Frontal cortex (tissue), 4 donors: ENCODE measurements at places on chromosomes 3 and 15. TPM values are rescaled to one million over a fixed set of nuclear protein-coding genes. Genes with fewer than 3 reads are reported as not detected.

- no peak for DNase-seq
Observed at GRCh38 chr15:52397118-52397517, 101.5 kb upstream of the MYO5C start.

- no peak for DNase-seq
Observed at GRCh38 chr3:117710501-117710900, 1000.9 kb downstream of the TUSC7 start.

DNA sequence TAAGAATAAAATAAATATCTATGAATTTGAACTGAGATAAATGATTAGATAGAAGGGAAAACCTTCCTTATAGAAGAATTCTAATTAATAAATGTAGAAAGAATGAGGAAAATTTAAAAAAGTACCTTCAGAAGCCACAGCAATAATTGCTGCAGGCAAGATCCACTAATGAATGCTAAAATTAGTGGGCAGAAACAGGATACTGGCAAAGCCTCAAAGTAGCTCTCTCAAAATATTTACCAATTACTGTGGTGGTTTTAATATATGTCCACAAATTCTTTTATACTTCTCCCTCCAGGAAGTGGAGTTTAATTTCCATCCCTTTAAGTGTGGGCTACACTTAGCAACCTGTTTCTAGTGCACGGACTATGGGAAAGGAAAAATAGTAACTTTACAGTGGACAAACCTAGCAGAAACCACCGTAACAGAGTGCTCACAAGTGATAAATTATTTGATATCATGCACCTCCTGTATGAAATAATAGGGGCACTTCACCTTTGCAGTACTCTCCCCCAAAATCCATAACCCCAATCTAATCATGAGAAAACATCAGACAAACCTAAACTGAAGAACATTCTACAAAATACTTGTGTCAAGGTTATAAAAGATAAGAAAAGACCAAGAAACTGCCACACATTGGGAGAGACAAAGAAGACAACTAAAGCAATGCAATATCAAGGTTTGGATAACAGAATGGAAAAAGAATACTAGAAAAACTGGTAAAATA, 6.8 kb downstream of the PEAK1 start:
- no peak for DNase-seq

DNA sequence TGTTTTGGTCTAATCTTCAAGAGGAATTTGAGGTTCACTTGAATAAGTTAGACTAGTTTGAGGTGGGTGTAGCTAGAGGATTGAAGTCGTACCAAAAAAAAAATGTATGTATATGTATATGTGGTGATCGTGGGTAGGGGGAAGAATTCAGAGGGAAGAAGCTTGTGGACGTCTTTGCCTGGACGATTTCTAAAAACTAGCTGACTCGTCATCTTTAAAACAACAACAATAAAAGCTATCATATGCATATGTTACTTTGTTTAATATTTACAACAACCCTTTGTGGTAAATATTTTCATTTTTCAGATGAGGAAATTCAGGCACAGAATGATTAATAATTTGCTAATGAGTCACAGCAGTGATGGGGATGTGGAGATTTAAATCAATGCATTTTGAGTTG, 18.1 kb downstream of the RNF111 start:
- DNase-seq = no peak

DNA sequence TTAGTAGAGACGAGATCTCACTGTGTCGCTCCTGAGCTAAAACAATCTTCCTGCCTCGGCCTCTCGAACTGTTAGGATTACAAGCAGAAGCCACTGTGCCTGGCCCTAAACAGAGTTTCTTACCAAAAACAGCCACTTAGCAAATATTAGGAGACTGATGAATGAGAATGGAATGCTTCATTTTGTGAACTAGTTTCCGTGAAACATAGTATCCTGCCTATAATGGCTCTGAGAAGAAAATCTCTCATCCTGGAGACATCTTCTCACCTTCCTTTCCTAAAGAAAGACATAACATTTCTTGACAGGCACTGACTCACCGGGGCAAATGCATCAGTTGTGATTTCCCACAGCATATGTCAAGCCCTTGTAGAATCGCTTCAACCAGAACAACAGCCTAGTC, 44.9 kb downstream of the GJD2 start:
- DNase-seq = no peak

CYP11A1 gene
- not detected for total RNA-seq

DNA sequence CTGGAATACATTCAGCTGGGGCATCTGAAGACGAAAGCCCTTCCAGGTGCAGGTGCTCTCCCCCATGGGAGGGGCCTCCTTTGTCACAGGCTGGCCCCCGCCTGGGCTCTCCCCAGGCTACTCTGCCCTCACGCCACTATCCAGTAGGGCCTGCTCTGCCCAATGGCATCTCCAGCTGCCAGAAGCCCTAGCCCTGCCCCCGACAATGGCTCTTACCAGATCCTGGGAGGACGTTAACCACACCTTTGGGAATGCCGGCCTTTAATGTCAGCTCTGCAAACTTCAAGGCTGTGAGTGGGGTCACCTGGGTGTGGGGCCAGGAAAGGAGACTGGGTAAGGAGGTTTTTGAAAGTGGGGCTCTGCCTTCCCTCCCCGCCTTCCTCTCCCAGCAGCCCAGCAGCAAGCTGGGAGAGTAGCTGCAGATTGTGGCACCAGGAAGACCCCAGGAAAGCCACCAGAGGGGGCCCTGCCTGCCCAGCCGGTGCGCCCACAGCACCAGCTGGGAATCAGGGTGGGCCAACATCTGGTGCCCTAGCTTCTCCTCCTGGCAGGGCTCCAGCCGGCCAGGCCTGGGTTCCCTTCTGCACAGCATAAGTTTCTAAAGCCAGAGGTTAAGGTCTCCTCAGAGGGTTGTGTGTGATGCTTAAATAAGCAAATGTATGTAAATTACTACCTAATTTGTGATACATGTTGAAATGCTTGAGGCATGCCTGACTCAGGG, 40.4 kb upstream of the SLC41A3 start:
- DNase-seq = no peak

- DNase-seq = no peak
Observed at GRCh38 chr3:4458961-4459360, 8.1 kb downstream of the SUMF1 start.

SHISA5 gene
- total RNA-seq = 81.1 TPM

GRCh38 chr3:8784676-8785435, 15.4 kb upstream of the OXTR start:
- DNase-seq = no peak

GABRG3 gene
- 24.1 TPM for total RNA-seq

DNA sequence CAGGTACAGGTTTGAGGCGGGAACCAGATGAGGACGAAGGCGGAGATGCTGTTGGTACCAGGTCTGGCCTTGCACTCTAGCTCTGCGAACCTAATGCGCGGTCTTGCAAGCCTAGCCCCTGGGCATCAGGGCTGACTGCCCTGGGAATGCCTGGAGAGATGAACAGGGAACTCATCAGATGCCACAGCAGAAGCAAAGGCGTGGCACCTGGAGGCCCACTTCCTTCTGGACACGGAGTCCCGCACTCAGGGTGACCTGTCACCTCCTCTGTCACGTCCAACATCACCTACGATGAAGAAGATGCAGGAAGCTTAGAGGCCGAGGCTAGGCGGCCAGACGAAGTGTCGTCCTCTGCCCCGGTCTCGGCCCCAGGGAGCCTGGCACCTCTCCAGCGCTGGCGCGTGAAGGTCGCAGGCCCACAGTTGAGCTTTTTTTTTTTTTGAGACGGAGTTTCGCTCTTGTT, 9.4 kb downstream of the RPLP1 start:
- no peak for DNase-seq

GRCh38 chr3:57803647-57804081, 47.6 kb downstream of the SLMAP start:
- DNase-seq = peak; percentile 18

CSPG4 gene
- 4.5 TPM for total RNA-seq

LRIG1 gene
- total RNA-seq = 51.8 TPM

DNA sequence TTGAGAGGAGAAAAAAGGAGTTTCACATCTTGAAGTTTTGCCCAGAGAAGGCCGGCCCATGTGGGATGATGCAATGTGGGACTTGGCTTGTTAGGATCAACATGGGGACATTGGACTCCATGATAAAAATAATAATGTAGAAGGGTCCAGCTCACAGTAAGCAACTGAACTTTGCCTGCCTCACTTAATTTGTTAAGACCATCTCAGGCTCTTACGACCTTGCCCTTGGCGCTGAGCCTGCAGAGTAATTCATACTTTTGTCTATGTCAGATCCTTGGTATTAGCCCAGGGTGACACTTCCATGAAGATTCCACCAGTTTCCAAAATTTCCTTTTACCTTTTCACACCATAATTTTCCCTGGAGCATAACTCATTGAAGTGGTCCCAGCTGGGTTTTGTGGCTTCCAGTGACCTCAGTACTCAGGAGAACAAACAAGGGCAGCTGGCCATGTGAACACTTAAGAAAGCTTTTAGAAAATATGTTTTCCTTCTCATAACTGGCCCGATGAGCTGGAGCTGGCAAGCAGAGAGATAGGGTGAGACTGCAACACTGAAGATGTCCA, 315.4 kb upstream of the RASGRP1 start:
- DNase-seq = no peak

DNA sequence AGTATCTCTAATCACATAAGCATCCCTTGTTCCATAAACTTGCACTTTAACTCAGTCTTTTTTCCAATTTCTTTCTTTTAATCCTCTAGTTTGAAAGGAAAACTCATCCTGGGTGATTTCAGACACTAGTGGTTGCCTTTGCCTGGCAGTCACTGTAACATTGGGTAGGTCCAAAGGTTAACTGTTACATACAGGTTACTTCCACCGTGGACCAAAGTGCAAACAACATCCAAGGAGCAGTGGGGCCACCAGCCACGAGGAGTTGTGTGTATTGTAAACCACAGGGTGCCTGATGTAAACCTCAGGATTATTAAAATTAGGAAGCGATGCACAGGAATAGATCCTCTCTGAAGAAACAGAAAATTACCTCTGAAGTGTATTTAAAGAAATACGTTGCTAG, 75.0 kb downstream of the HCN4 start:
- no peak for DNase-seq

GRCh38 chr3:135851201-135852081, 114.1 kb upstream of the PPP2R3A start:
- DNase-seq = no peak

RHOV gene
- 9.4 TPM for total RNA-seq

- DNase-seq = no peak
Observed at GRCh38 chr3:89221924-89222323, 114.5 kb downstream of the EPHA3 start.

DNA sequence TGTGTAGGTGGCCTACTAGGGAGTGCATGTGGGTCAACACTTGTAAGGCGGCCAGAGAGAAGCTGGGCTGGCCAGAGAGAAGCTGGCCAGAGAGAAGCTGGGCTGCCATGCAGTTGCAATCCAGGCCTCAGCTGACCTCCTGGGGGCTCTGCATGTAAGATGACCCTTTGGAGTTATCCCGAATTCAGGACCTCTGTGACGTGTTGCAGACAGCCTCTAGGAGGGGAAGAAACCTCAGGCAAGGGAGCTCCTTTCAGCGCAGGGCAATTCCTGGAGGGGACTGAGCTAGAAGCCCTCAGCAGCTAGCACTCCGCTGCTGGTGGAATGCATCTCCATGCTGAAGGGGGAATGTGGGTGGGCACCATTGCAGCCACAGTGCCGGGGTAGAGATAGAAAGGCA, 15.8 kb upstream of the KBTBD12 start:
- DNase-seq = no peak

DNA sequence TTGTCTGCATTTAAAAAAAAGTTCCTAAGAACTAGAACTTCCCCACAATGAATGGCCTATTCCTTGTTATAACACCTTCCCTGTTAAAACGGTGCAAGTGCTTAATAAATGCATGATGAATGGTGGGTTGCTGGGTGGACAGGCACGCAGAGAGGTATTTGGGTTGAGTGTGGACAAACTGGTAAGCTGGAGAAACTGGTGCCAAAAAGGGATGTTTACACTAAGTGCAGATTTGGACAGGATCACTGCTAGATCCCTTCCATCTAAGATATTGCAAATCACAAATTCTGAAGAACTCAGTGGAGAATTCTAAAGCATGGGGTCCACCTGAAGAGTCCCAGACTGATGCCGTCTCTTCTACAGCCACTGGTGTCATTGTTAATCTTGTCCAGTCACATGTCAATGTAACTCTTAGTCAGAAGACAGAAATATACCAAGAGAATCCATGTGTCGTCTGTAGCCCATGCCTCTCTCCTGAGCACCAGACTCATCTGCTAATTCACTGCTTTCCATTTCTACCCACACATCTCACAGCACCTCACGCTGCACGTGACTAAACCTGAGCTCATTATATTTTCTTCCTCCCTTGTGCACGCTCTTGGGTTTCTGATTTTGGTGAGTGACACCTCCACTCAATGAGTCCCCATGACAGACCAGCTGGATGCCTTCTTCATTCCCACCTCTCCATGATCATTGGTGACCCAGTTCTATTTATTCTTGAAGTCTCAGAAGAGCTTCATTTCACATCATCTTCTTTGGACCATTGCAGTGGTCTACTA, 328.9 kb downstream of the THSD4 start:
- no peak for DNase-seq

GRCh38 chr3:28935146-28935545, 345.7 kb upstream of the RBMS3 start:
- no peak for DNase-seq

DNA sequence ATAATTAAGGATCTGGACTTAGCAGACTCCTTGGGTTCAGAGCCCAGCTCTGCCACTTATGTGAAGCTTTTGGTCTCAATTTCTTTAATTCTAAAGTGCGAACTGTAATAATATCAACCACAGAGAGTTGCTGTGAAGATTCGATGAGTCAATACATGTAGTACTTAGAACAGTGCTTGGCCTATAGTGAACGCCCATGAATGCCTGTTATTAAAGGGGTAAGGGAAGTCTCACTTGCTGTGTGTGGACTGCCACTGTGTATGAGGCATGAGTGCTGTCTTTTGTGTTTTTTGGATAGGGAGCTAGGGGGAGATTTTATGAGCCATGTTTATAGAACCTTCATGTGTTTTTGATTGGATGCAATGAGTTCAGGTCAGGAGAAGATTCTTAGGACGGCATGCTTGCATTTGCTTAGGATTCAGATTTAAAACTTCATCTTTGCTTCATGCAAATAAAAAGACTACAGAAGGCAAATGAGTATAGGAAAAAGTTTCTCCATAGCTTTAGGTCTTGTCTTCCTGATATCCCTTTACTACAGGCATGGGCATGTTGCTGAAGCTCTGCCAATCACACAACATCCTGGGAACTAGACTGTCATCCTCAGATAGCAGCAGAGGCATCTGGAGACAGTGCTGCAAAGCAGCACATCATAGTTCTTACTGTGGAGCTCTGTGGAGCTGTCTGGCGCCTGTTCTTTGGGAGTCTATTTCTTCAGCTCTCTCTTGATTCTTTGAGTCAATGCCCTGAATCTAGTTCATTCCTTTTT, 50.0 kb downstream of the PLS1 start:
- DNase-seq = no peak

ROPN1 gene
- not detected for total RNA-seq

TEX55 gene
- total RNA-seq = not detected

ARHGEF26 gene
- total RNA-seq = 4.1 TPM

- DNase-seq = peak; percentile 57
Observed at GRCh38 chr3:13347390-13347950, 72.7 kb downstream of the NUP210 start.

GRCh38 chr3:185561958-185562357, 9.6 kb upstream of the LIPH start:
- DNase-seq = no peak

GRCh38 chr3:72035606-72036005, 250.7 kb upstream of the PROK2 start:
- DNase-seq = no peak
